Suppressor macrophage treated with lipopolysaccharide for 1 hour (primary cell): ENCODE measurements at places on chromosomes 7 and 10.

DNA sequence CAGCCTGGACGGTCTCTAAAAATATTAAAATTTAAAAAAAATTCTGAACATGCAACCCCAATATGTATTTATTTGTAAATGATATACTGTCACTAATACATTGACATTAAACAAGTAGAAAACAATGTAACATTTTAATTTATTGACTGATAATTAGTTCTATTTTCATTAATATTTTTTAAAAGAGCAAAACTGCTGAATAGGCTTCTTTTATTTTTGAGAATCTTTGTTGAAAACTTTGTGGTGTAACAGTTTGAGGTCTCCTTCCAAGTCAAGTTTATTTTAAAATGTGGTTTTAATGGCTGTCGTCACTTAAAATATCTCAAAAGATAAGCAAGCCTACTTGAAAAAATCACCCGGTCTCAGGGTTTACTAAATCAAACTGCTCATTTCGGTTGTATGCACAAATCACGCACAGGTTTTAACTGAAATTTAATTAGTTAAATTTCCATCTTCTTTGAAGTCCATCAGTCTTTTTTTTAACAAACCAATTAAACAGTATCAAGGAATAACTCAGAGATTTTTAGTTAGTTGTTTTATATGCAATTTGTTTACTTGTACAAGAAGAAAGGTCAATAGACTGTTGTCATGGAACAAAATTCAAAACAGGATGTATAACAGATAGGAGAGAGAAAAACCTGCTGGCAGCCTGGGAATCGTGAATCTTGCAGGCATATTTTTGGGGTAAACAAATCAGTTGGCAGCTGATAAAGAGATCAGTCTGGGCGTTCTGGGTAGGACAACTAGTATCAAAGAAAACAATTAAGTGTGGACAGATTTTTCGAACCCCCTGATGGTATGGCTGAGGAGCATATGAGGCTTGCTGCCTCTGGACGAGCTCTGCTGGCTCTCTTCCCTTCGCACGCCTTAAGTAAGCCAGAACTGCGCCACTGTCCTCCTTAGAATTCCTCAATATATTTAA is 9.7 kb upstream of the EDRF1 start:
- DNase-seq = no peak

DNA sequence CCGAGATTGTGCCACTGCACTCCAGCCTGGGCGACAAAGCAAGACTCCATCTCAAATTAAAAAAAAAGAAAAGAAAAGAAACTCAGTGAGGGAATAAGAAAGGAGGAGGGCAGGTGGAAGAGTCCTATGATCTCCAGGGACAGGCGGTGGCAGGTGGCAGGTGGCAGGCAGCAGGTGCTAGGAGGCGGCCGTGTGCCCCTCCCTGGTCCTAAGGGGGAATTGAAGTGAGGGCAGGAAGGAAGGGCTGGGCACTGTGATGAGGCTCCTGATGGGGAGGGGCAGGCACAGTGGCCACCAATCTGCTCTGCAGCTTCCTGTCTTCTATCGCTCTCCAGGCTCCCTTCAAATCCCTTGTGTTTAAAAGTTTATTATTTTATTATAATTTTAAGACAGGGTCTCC is 41.2 kb upstream of the UBE3C start:
- no peak for DNase-seq

DNA sequence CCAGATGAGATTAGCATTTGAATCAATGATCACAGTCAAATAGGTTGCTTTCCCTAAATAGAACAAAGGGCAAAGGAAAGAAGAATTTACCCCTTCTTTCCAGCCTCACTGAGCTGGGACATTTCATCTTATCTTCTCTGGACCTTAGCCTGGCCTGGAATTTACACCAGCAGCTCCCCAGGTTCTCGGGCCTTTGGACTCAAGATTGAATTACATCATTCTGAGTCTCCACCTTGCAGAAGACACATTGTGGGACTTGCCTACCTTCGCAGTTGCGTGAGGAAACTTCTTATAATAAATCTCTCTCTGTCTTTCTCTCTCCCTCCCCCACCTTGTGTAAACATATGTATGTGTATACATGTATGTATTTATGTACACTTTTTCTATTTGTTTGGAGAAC is 732.4 kb downstream of the IPMK start:
- no peak for DNase-seq

- DNase-seq = no peak
These were observed 18.0 kb upstream of the LYZL1 start for GRCh38 chr10:29270883-29271282.

DNA sequence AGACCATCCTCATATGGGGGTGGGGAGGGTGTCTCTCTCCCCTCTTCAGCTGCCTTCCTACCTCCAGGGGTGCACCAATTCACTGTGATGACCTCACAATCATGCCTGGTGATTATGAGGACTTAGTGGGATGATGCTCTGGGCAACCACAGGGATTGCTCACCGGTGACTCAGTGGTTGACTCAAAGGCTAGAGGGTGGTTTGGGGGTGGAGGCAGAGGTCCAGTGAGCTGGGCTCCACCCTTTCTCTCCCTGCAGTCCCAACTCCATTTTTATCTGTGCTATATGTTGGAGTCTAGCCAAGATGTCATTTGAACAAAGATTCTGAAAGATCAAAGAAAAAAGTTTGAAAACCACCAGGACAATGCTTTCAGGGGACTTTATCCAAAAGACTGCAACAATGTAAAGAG is 286.9 kb downstream of the KCNMA1 start:
- peak; percentile 91 for DNase-seq

- no peak for DNase-seq
These were observed 32.9 kb upstream of the SLF2 start for GRCh38 chr10:100879741-100880360.

GRCh38 chr10:58089739-58090138 is 178.0 kb downstream of the IPMK start:
- no peak for DNase-seq

GRCh38 chr10:1061930-1062774 is 6.0 kb downstream of the WDR37 start:
- DNase-seq = no peak

DNA sequence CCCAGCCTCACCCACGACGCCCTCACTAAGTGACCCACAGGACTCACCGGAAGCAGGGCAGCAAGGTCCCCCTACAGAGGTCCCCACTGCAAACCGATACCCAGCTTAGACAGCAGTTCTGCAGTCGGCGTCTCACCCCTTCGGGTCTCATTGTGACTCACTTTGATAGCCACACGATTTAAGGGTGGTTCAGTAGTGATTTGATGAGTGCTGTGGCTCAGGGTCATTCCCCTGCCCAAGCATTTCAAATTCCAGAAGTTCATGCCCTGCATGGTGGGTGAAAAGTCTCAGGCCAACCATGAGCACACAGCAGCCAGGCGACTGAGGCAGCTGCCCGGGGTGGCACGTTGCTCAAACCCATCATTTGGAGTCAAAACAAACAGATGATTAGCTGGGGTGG is 93.2 kb downstream of the EGFR start:
- DNase-seq = no peak
